Heart right ventricle (tissue), 16 donors: ENCODE measurements at places on chromosomes 2 and 18. TPM values are rescaled to one million over a fixed set of nuclear protein-coding genes. Genes with fewer than 3 reads are reported as not detected.

DNA sequence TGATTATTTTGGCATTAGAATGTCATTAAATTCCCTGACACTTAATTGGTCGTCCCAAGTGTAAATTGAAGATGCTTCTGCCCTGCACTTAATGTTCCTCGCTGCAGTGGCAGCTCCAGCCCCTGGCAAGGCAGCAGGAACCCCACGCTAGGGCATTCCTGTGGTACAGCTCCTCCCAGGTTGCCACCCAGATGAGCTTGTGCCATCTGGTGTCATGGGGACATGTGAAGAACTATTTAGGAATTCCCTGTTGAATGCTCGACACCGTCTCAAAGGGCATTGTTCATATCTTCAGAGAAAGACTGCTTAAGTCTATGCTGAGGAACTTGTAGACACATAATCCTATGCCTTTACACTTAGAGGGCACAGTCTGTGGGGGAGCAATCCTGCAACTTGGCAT lies 38.9 kb downstream of the BCL2L11 start:
- H3K27me3 ChIP-seq, result no peaks in the 10 kb centered on the region
- DNase-seq, result no peak
- H3K27ac ChIP-seq, result no peak overlapping the region
- no peaks in the 10 kb centered on the region for H3K36me3 ChIP-seq

DNA sequence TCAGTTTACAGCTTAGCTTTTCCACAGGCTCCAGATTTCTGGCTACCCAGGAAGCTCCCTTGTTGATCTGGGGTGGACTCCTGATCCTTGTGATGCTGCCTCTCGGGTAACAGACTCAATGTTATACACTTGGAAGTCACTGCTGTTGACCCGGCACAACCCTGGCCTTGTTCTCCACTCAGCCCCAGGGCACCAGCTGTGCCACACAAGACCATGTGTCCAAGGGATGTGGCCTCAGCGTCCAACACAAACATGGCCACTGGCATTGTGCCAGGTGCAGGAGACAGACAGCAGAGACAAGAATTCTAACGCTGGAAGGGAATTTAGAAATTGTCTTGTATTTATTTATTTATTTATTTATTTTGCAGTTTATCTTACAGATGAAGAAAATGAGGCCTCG lies 39.0 kb upstream of the PPP4R1 start:
- peak; percentile 45 for DNase-seq
- H3K4me1 ChIP-seq, result no peaks in the 10 kb centered on the region
- H3K36me3 ChIP-seq, result no peaks in the 10 kb centered on the region
- no peak overlapping the region for H3K4me3 ChIP-seq

DNA sequence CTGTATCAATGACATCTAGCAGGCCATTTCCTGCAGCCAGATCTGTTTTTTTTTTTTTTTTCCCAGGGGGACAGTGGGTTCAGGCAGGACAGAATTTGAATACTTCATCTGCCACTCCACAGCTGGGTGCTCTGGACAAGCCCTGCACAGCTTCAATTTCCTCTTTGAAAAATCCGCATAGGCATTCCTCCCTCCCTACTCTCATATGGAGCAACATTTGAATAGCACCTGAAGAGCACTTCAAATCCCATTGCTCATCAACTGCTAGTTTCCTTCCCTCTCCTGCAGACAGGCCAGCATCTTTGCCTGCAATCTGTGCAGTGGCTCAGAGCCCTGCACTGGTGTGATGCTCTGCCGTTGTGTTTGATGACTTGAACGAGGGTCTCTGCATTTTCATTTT lies 326.3 kb downstream of the TSN start:
- no peak overlapping the region for H3K4me3 ChIP-seq
- H3K4me1 ChIP-seq, result no peaks in the 10 kb centered on the region
- H3K27ac ChIP-seq, result no peak overlapping the region

- no peaks in the 10 kb centered on the region for H3K36me3 ChIP-seq
- no peak for DNase-seq
- H3K4me1 ChIP-seq, result no peaks in the 10 kb centered on the region
- no peaks in the 10 kb centered on the region for H3K27me3 ChIP-seq
- H3K27ac ChIP-seq, result peak overlapping the region; percentile 29
Observed at GRCh38 chr2:215527736-215528135, 91.9 kb upstream of the FN1 start.

DNA sequence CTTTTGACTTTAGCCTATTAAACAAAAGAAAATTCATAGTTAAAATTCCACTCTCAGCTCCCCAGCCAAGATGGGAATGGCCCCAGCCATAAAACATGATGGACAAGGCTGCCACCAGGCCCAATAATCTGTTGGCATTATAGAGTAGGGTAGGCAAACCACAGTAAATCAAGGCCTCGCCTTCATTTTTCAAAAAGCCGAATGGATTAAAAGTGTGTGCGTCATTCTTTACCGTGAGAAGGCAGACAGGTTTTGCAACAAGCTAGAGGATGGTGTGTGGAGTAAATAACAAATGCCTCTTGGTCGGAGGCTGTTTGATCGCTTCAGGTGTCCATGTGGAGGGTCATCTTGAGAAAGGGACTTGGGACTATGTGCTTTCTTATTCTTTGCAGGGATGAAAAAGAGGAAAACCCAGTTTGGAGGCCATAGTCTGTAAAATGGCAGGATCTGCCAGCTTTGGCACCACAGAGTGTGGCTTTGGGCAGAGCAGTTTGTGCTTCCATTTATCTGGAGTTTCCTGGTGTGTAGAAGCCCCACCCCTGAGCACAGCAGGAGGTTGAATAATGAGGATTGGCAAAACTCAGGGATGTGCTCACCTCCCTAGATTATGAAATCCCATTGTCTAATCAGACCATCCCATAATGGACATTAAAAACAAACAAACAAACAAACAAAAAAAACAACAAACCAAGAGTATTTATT lies 57.1 kb upstream of the ITGB6 start:
- H3K27me3 ChIP-seq, result no peaks in the 10 kb centered on the region
- H3K36me3 ChIP-seq, result no peaks in the 10 kb centered on the region
- H3K4me3 ChIP-seq, result no peak overlapping the region
- DNase-seq, result no peak

GRCh38 chr18:47204908-47205522 lies 28.9 kb upstream of the IER3IP1 start:
- no peak overlapping the region for H3K4me3 ChIP-seq
- H3K27ac ChIP-seq, result no peak overlapping the region
- DNase-seq, result no peak
- H3K36me3 ChIP-seq, result no peaks in the 10 kb centered on the region

Gene SLC4A5
- total RNA-seq, result 1.8 TPM

Gene RTN4
- 133 TPM for total RNA-seq

Gene EFR3B
- 9.8 TPM for total RNA-seq

Gene EIF2AK3
- total RNA-seq, result 10.7 TPM

Gene MFSD2B
- not detected for total RNA-seq
